ENCODE measurements at places on chromosomes 1 and 21.

DNA sequence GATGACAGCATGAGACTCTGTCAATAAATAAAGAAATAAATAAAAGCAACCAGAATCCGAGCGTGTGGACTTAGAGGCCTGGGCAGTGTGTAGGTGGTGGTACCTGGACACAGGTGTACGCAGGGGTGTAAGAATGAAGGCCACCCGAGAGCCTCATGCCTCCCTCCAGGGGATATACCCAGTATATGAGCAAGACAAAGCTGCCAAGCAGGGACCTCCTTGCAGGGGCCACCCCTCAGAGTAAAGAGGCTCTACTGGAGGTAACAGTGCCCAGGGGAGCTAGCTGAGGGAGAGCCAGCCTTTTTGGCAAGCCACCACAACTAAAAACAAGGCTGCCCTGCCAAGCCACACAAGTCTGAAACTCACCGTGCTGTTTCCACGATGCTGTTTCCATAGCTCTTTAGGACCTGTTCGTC, 179.2 kb upstream of the RAB4A start:
- DNase-seq, result no peak

DNA sequence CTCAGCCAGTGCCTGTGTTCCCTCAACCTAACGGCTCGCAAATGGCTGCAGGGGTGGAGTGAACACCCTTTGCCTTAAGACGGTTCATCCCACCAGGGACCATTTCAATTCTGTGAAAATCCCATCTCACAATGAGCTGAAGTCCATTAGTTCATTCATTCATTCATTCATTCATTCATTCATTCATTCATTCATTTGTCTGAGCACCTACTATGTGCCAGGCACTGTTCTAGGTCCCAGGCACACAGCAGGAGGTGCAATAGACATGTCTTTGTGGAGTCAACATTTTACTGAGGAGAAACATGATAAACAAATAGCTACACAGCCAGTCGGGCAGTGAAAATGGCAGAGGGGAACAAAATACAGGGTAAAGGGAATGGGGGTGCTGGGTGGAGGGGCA, 618.8 kb downstream of the MATN1 start:
- no peak for DNase-seq

DNA sequence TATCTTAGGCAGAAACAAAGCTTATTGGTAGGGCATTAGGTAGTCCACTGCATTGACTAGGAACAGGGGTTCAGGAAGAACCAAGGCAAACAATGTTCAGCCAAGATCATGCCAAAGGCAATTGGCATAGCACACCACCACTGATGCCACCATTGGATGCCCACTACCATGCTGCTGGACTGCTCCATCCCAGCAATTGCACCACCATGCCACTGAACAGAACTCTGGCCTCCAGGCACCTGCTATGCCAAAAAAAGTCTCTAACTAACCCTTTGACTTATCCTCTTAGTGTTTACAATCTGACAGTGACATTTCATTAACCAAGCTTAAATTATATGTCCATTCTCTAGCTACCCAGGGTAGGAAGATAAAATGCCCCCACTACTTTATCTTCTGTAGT, 509.6 kb upstream of the CAMK1G start:
- no peak for DNase-seq

DNA sequence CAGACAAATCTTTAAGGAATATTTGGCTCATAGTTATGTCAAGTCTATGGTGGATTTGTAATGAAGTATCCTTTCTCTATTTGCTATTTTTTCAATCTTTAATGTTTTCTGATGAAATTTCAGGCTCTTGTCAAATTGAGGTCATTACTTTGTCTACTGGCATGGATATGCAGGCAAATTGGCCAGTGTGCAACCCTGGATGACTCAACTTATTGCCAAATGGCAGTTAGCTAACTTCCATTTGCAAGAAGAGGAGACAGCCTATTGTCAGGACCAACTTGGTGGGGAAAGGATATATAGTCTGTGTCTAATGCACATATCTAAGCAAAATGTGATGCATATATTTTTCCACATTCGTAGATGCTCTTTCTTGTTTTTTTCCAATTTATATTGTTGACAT, 530.5 kb downstream of the PTBP2 start:
- DNase-seq, result no peak

- DNase-seq, result peak; percentile 9
These were observed 25.2 kb upstream of the SSX2IP start for GRCh38 chr1:84715342-84716019.

DNA sequence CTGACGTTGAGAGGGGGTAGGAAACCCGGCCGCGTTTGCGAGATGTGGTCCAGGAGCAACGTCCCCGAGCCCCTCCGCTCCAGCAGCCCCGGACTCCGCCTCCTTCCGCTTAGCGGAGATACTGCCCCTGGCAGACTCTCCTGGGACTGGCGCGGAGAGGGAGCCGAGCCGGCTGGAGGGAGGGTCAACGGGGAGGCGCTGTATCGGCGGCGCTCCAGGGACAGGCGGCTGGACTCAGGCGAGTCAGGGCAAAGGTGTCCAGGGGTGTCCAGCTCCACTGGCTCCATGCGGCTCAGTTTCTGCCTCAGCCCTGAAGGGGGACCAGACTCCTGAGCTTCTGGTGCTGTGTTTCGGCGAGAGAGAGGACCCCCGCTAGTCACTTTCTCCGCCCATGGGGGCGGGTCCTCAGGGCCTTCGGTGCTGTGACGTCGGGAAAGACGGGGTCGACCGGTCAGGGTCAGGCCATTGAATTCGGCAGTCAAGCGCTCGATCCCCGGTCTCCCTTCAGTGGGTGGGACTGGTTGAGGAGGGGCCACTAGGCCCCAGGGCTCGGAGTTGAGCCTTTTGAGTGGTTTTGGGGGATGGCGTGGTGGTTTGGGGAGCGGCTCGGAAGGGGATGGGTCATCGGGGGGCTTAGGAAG, 2.8 kb upstream of the LIX1L start:
- DNase-seq, result peak; percentile 52

DNA sequence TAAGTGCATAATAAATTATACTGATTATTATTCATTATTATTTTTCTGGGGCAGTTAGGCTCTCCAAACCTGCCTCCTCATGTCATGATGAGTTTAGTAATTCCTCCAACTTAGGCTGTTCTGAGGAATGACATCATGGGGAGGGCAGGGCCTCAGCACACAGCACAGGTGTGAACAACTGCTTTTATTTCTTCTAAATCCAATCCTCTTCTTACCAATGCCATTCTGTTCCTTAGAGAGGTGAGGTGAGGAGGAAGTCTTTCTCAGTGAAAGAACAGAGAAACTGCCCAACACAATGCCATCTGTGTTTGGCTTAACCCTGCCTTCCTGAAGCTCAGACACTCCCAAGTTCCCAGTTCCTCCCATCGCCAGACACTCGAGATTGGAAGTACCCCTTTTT, 45.4 kb upstream of the WASF2 start:
- no peak for DNase-seq

- no peak for DNase-seq
These were observed 256.5 kb downstream of the TTLL7 start for GRCh38 chr1:83742446-83742845.

DNA sequence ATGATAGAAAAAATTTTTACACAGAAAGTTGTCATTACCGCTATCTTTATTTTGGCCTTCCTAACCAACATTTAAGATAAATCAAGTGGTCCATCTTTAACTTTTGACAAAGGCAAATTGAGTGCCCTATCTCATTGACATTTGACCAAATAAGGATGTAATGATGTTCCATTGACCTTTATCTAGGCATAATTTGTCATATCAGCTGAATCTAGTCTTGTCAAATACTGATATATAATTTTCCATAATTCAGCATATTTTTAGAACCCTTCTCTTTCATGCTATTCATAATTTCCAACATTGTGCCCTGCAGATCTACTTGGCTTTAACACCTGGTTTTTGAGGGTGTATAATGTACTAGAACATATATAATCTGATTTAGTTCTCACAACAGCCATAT, 63.8 kb downstream of the XCL1 start:
- no peak for DNase-seq

GRCh38 chr1:235206533-235207208, 45.6 kb upstream of the RBM34 start:
- no peak for DNase-seq

DNA sequence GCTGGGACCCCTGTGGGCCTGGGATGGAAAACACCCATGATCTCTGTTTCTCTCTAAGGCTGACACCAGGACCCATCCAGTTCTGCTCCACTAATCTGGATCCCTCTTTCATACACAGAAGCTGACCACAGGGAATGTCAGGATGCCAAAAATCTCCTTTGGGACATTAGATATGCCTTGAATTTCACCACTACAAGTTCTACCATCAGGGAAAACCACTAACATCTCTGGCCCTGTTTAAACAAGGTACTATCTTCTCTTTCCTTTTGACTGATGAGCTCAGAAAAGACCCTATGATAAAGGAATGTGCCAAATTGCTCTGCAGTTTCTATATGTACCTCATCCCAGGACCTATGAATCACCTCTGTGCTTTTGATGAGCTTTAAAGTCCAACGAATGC, 10.2 kb upstream of the PLXNA2 start:
- DNase-seq, result no peak

GRCh38 chr1:27504588-27505419, 14.8 kb upstream of the WASF2 start:
- DNase-seq, result no peak
